ENCODE measurements at places on chromosomes 12 and 14.

- DNase-seq = no peak
Measured at GRCh38 chr14:104750056-104750752, 2.7 kb upstream of the SIVA1 start.

DNA sequence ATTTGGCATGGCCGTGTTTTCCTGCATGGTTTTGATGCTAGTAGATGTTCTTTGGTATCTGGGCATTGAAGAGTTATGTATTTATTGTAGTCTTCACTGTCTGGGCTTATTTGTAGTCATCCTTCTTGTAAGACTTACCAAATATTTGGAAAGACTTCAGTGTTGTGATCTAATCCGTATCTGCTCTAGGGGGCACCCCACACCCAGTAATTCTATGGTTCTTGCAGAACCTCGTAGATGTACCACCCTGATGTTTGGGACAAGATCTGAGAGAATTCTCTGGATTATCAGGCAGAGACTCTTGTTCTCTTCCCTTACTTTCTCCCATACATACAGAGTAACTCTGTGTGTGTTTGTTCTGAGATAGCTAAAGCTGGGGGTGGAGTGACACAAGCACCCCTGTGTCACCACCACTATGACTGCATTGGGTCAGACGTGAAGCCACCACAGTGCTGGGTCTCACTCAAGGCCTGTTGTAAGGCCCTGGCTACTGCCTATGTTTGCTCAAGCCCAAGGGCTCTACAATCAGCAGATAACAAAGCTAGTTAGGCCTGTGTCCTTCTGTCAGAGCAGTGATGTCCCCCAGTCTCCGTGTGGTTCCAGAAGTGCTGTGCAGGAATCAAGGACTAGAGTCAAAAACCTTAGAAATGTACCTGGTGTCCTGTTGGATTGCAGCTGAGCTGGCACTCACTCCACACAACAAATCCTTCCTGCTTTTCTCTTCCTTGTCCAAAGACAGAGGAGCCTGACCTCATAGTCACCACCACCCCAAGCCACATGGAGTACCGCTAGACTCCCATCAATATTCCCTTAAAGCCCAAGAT lies 9.6 kb downstream of the RDH16 start:
- no peak for DNase-seq

DNA sequence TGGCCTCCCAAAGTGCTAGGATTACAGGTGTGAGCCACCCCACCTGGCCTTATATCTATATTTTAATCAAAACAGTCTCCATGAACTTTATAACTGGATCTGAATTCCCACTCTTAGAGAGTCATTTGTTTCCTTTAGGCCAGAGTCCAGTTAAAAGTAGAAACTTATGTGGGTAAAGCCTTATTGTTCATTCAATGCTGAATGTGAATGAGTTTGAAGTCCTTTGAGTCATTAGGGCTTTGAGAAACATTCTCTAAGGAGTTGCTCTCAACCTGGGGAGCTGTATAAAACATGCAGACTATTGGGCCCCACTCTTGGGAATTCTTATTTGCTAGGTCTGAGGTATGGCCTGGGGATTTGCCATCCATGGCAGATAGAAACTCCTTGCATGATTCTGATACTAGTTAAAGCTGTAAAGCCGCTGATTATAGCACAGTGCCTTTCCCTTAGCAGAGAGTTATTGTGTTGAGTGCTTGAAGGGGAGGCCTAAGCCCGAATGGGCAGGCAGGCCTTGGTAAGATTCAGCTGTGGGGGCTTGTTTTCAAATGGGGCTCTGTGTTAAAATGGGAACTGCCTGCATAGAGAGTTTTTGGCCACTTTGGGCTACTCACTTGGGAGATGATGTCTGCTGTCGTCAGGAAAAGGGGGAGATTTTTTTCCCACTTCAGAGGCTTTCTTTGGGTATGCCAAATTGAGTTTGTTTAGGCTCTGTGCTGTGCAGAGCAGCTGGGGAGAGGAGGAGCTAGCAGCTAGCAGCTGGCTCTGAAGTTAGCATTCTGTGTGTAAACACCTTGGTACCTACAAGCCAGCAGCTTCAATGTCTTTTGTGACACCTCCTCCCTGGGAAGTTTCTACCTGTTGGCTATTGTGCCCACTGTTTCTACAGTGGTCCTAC lies 117.5 kb downstream of the DACT1 start:
- no peak for DNase-seq

DNA sequence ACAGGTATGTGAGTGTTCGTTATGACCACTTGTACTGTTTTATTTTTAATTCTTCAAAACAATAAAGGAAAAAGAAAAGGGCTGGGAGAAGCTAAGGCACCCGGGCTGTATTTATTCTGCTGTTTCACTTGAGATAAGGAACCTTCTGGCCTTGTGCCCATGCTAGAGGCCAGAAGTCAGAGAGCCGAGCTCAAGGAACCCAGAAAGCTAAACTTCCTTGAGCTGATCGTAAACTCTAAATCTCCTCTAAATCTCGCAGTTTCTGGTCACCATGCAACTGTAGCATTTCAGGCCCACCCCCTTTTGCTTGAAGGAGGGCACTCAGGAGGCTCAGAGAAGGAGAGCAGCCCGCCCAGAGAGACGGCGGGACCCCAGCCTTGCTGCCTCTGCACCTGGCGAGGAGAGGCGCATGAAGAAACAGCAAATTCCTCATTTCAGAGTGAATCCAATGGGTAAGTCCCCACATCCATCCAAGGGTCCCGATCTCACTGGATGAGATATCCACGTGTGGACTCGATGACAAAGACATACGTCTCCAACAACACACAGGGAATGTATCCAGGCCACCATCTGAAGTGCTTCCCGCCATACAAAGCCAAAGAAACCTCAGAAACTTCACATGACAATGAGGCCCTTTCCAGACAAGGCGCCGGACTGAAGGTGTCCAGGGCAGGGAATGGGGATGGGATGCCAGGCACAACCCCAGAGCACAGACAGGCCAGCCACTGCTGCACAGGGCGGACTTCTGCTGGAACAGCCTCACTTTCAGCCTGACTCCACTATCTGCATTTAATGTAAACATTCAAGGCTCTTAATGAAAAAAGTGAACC lies 14.6 kb downstream of the CCDC88C start:
- DNase-seq = no peak

GRCh38 chr12:22598141-22598762 lies 26.7 kb upstream of the ETNK1 start:
- DNase-seq = no peak

Data from stimulated activated CD8-positive, alpha-beta memory T cell treated with anti-CD3 and anti-CD28 coated beads, Interleukin-2, amount 100 ng/mL, for 48 hours (primary cell).